Upper lobe of left lung (tissue), 6 donors: ENCODE measurements at places on chromosomes 1 and 21.

- no peaks in the 10 kb centered on the region for H3K36me3 ChIP-seq
- H3K27ac ChIP-seq = no peak overlapping the region
- no peak overlapping the region for H3K4me3 ChIP-seq
- H3K27me3 ChIP-seq = no peaks in the 10 kb centered on the region
- no peak for DNase-seq
Observed at GRCh38 chr1:229161740-229162139, 109.2 kb upstream of the RAB4A start.

- peaks cover 30% of the 10 kb centered on the region for H3K4me1 ChIP-seq
- DNase-seq = no peak
- no peaks in the 10 kb centered on the region for H3K36me3 ChIP-seq
- H3K4me3 ChIP-seq = no peak overlapping the region
- no peak overlapping the region for H3K27ac ChIP-seq
Observed at GRCh38 chr1:164716992-164717703, 158.2 kb downstream of the PBX1 start.

DNA sequence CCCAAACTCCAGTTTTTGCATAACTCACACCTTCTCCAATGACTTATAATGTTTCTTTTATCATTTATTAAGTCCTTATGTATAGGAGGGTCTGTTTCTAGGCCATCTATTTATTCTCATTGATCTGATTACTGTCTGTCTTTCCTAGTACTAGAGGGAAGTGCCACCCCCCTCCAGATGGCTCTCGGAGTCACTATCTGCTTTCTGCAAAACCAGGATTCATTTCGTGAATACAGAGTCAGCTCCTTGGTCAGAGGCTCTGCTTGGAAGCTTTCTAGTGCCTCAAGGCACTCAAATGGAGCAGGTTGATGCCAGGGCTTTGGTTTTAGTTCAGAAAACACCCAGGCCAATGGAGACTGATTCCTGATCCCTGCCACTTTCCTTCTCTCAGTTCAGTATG, 102.3 kb upstream of the CD34 start:
- no peaks in the 10 kb centered on the region for H3K4me1 ChIP-seq
- no peaks in the 10 kb centered on the region for H3K36me3 ChIP-seq
- no peak overlapping the region for H3K27ac ChIP-seq
- H3K27me3 ChIP-seq = no peaks in the 10 kb centered on the region
- DNase-seq = no peak

GRCh38 chr1:82517586-82517985, 716.9 kb downstream of the ADGRL2 start:
- DNase-seq = peak; percentile 22
- no peaks in the 10 kb centered on the region for H3K4me1 ChIP-seq
- no peaks in the 10 kb centered on the region for H3K27me3 ChIP-seq
- no peak overlapping the region for H3K4me3 ChIP-seq
- H3K36me3 ChIP-seq = no peaks in the 10 kb centered on the region
- H3K27ac ChIP-seq = no peak overlapping the region

GRCh38 chr1:201771466-201771865, 57.5 kb upstream of the IPO9 start:
- H3K27me3 ChIP-seq = no peaks in the 10 kb centered on the region
- no peak for DNase-seq
- H3K27ac ChIP-seq = no peak overlapping the region
- peaks cover 5% of the 10 kb centered on the region for H3K4me1 ChIP-seq

GRCh38 chr1:11078631-11079030, 18.8 kb upstream of the SRM start:
- no peak overlapping the region for H3K27ac ChIP-seq
- DNase-seq = no peak
- no peak overlapping the region for H3K4me3 ChIP-seq
- no peaks in the 10 kb centered on the region for H3K4me1 ChIP-seq
- H3K27me3 ChIP-seq = no peaks in the 10 kb centered on the region

DNA sequence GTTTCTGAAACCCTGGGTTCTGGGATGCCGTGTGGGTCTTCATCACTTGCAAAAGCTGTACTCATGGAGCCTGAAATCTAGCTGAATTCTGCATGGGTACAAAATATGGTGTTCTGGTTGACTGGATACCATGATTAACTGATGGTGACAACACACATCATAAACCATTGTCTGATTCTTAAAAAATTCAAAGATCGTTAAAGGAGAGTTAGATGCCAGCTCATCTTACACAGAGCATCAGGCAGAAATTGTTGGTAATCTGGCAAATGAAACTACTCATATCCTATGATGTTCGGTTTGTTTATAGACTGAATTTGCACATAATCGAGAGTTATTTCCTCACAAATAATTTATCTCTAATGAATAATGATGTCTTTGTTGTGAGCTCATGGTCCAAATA, 218.1 kb upstream of the PKN2 start:
- no peak overlapping the region for H3K27ac ChIP-seq
- no peaks in the 10 kb centered on the region for H3K36me3 ChIP-seq
- no peaks in the 10 kb centered on the region for H3K27me3 ChIP-seq
- DNase-seq = no peak

- DNase-seq = no peak
- H3K27ac ChIP-seq = no peak overlapping the region
Observed at GRCh38 chr1:121417325-121417923, 232.6 kb downstream of the SRGAP2C start.

DNA sequence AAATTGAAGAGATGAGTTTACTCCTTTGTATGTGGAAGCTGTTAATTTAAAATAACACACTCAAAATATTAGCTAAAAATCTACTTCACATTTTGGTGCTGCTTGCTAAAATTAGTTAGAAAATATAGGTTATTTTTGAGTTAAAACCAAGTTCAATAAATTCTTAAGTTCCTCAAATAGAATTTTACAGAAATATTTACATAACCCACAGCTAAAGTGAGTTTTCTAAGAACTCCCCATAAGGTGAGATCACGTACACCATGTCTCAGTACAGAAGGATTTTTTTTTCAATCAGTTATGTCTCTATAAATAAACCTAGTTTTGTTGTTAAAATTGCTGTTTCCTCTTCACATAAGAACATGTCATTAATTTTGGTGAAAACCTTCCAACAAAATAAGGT, 108.0 kb downstream of the SDCCAG8 start:
- no peaks in the 10 kb centered on the region for H3K27me3 ChIP-seq
- H3K4me1 ChIP-seq = no peaks in the 10 kb centered on the region
- no peak overlapping the region for H3K27ac ChIP-seq
- no peaks in the 10 kb centered on the region for H3K36me3 ChIP-seq

DNA sequence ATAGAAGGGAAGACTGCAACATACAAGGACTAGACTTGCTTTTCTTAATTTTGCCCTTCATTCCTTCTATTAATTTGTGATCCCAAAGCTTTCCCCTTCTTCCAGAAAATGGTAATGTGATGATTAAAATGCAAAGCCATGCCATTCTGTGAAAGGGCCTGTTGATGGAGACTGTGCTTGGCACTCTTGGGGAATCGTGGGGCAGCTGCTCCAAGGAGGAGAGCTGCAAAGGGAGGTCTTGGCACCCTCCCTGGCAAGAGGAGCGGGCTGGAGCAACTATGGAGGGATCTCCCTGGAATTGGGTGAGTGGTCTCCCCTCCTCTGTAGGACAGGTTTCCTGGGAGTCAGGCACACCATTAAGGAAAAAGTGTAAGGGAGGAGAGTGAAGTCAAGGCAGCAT, 16.6 kb downstream of the CACNA1S start:
- no peak overlapping the region for H3K4me3 ChIP-seq
- H3K4me1 ChIP-seq = no peaks in the 10 kb centered on the region
- no peaks in the 10 kb centered on the region for H3K36me3 ChIP-seq
- DNase-seq = no peak

GRCh38 chr1:15345705-15346345, 63.9 kb upstream of the EFHD2 start:
- peaks cover 11% of the 10 kb centered on the region for H3K4me1 ChIP-seq
- no peaks in the 10 kb centered on the region for H3K36me3 ChIP-seq
- no peaks in the 10 kb centered on the region for H3K27me3 ChIP-seq
- no peak overlapping the region for H3K4me3 ChIP-seq
- DNase-seq = no peak

GRCh38 chr1:202967684-202968281, 726 bp upstream of the CYB5R1 start:
- peak overlapping the region; percentile 90 for H3K4me3 ChIP-seq
- H3K36me3 ChIP-seq = peaks cover 23% of the 10 kb centered on the region
- DNase-seq = peak; percentile 33
- H3K4me1 ChIP-seq = peaks cover 25% of the 10 kb centered on the region
- peak overlapping the region; percentile 81 for H3K27ac ChIP-seq

- H3K4me3 ChIP-seq = no peak overlapping the region
- DNase-seq = no peak
- no peaks in the 10 kb centered on the region for H3K36me3 ChIP-seq
- H3K4me1 ChIP-seq = peaks cover 9% of the 10 kb centered on the region
Observed at GRCh38 chr1:37599940-37600339, 4.2 kb upstream of the GNL2 start.

- H3K27ac ChIP-seq = no peak overlapping the region
- peaks cover 10% of the 10 kb centered on the region for H3K4me1 ChIP-seq
- no peak for DNase-seq
- no peak overlapping the region for H3K4me3 ChIP-seq
Observed at GRCh38 chr1:28032281-28032680, 56.1 kb downstream of the EYA3 start.

DNA sequence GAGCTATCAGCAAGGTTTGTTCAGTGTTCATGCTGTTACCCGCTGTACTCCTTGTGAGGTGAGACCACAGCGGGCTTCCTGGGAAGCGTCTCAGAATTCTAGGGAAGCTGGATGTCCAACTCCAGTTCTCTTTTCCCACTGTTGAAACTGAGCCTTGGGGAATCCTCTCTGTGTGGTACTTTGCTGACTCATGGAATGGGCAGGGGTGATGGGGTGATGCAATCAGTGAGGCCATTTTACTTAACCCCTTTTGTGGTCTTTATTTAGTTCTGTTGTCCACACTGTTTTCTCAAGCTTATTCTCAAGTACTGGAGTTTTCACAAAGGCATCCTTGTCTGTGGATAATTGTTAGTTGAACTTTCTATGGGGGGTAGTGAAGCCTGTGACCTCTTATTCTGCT, 42.6 kb downstream of the ACKR1 start:
- no peaks in the 10 kb centered on the region for H3K27me3 ChIP-seq
- H3K27ac ChIP-seq = no peak overlapping the region
- H3K4me3 ChIP-seq = no peak overlapping the region
- H3K4me1 ChIP-seq = no peaks in the 10 kb centered on the region

DNA sequence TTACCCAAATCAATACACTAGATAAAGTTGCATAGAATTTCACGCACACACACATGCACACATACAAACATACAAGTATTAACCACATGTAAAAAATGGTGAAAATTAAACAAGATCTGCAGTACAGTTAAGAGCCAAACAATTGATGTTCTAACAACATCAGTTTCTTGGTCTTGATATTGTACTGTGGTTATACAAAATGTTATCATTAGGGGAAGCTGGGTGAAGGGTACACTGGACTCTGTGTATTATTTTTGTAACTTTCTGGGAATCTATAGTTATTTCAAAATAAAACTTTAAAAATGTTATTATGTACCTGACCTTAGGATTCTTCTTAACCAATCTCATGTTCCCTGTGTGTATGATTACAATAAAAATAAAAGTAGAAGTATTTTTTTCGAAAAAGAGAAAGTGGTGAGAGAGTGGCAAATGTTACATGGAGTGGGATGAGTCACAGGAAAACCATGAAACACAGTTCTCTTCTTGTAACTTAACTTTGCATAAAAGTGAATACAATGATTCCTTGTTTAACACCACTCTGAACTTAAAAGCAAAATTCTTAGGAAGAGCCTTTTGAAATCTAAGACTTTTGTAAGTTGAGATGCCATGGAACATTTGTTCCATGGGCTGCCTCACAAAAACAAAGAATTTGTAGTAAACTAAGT, 101.6 kb upstream of the RUNX1 start:
- H3K4me3 ChIP-seq = no peak overlapping the region
- no peak overlapping the region for H3K27ac ChIP-seq
- no peak for DNase-seq
- H3K36me3 ChIP-seq = no peaks in the 10 kb centered on the region

DNA sequence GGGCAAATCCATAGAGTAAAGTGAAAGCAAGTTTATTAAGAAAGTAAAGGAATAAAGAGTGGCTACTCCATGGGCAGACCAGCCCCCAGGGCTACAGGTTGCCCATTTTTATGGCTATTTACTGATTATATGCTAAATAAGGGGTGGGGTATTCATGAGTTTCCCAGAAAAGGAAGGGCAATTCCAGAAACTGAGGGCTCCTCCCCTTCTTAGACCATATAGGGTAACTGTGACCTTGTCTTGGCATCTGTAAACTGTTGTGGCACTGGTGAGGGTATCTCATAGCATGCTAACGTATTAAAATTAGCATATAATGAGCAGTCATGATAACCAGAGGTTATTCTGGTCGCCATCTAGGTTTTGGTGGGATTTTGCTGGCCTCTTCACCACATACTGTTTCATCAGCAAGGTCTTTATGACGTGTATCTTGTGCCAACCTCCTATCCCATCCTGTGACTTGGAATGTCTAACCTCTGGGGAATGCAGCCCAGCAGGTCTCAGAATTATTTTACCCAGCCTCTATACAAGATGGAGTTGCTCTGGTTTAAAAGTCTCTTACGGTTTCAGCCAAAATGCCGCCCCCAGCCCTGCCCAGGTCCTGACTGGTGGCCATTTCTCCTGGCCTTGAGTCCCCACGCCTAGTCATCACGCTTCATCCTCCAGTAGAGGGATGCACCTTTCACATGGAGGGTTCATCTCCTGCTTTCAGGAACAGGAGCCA, 982 bp upstream of the TRIM17 start:
- H3K4me3 ChIP-seq = no peak overlapping the region
- DNase-seq = no peak
- H3K4me1 ChIP-seq = peaks cover 20% of the 10 kb centered on the region
- no peaks in the 10 kb centered on the region for H3K36me3 ChIP-seq
- peaks cover 2% of the 10 kb centered on the region for H3K27me3 ChIP-seq

DNA sequence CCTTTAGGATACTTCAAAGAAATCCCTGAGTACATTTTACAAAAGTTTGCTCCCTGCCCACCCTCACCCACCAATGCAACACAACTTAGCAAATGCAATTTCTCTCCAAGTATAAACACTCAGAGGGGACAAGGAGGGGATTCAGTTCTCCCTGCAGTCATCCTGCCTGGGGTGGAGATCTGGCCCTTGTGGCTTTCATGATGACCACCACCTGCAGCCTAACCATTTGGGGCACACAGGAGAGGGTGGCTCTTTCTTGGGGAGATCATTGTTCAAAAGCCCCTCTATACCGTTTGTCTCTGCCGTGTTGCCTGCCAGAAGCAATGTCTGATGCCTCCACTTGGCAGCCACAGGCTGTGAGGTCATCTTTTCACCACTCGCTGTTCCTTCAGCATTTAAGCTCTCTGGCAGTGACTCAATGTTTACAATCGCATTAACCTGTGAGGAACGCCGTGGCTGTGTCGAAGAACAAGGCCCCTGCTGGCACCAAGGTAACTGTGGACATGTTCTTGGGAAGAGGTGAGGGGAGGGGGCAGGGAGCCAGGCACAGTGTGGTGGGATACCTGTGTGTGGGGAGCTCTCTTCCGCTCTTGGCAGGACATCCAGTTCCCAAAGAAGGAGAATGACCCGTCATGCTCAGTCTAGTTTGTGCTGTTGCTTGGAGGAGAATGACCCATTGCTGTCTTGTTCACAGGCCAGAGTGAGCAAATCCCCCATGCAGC, 103.9 kb upstream of the DUSP10 start:
- peak; percentile 34 for DNase-seq
- H3K4me1 ChIP-seq = no peaks in the 10 kb centered on the region
- H3K27me3 ChIP-seq = no peaks in the 10 kb centered on the region
- H3K27ac ChIP-seq = no peak overlapping the region
- no peak overlapping the region for H3K4me3 ChIP-seq

- no peak overlapping the region for H3K27ac ChIP-seq
- H3K4me1 ChIP-seq = no peaks in the 10 kb centered on the region
- no peaks in the 10 kb centered on the region for H3K36me3 ChIP-seq
Observed at GRCh38 chr1:8693107-8693506, 124.3 kb downstream of the RERE start.

GRCh38 chr1:88311907-88312306, 372.2 kb upstream of the PKN2 start:
- no peaks in the 10 kb centered on the region for H3K36me3 ChIP-seq
- no peaks in the 10 kb centered on the region for H3K27me3 ChIP-seq
- DNase-seq = no peak
- H3K4me1 ChIP-seq = no peaks in the 10 kb centered on the region
